ENCODE measurements at places on chromosomes 12 and 14.

DNA sequence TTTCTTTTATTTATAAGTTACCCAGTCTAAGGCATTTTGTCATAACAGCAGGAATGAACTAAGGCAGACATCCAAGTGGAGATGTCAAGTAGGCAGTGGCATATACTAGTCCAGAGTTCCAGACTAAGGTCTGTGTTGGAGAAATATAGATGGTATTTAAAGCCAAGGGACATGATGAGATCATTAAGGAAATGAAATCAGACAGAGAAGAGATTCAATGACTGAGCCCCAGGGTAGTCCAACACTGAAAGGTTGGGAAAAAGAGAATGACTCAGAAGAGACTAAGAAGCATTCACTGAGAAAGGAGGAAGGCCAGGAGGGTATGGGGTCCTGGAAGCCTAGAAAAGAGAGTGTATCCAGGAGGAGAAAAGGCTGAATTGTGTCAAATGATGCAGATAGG lies 442.2 kb upstream of the CCDC196 start:
- DNase-seq, result peak; percentile 18

- DNase-seq, result no peak
Measured at GRCh38 chr12:49632986-49633702, 9.8 kb downstream of the PRPF40B start.

- DNase-seq, result no peak
Measured at GRCh38 chr12:113439606-113440030, 17.4 kb downstream of the SDSL start.

GRCh38 chr14:85387181-85387580 lies 142.8 kb upstream of the FLRT2 start:
- DNase-seq, result no peak

- peak; percentile 28 for DNase-seq
Measured at GRCh38 chr14:57153286-57153685, 115.4 kb downstream of the EXOC5 start.

GRCh38 chr12:22255097-22255496 lies 79.4 kb downstream of the ST8SIA1 start:
- DNase-seq, result peak; percentile 44

DNA sequence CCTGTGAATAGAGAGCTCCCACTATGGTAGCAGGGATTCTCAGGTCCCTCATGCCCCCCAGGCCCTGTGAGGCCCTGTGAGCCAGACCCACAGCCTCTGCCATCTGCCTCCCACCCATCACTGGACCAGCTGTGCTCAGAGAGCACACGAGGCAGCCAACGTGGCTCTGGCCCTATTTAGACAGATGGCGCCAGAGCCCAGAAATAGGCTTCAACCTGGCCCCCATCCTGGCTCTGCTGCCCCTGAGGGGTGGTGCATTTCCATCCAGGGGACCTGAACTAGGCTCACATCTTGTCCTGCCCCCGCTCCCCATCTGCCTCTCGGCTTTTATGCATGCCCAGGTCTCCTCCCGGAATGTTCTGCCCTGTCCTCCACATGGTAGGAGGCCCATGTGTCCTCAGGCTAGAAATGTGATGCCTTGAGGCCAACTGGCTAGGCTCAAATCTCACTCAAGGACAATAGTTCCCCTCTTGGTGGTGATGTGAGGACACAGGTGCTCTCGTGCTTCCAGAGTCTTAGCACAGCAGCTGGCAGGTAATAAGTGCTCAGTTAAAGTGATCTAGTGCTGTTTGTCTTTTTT lies 18.9 kb downstream of the TMEM63C start:
- DNase-seq, result no peak
